ENCODE measurements at places on chromosomes 11 and 22.

- DNase-seq: no peak
These were observed 233.9 kb downstream of the FAT3 start for GRCh38 chr11:92458486-92458885.

GRCh38 chr22:48372390-48372789 lies 1455.3 kb downstream of the BRD1 start:
- DNase-seq: no peak

- DNase-seq: no peak
These were observed 467.6 kb downstream of the SOX6 start for GRCh38 chr11:15888556-15889345.

DNA sequence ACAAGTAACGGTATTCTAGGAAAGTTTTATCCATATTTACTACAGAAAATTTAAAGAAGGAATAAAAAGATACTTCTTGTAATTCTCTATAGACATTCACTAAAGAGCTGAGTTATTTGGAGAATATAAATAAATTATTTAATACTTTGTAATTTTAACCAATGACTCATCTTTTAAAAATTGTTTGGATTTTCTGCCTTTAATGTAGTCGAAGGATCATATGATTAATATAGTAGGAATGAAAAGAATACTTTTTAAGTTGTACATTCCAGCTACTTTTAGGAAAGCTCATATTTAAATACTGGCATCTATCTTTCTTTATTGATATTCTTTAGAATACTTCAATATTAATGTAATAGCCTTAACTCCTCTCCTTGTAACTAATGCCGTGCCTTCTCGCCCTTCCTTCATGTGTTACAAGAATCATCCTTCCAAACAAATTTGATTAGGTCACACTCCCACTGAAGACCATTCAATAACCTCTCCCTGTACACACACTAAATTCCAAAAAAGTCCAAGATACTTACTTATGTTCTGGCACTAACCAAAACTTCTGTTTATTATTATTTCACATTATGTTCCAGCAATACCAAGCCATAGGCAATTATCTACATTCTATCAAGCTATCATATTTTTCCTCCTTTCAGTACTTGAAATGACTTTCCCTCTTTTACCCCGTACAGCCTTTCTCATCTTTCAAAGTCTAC lies 501.9 kb downstream of the CNTN5 start:
- DNase-seq: no peak

DNA sequence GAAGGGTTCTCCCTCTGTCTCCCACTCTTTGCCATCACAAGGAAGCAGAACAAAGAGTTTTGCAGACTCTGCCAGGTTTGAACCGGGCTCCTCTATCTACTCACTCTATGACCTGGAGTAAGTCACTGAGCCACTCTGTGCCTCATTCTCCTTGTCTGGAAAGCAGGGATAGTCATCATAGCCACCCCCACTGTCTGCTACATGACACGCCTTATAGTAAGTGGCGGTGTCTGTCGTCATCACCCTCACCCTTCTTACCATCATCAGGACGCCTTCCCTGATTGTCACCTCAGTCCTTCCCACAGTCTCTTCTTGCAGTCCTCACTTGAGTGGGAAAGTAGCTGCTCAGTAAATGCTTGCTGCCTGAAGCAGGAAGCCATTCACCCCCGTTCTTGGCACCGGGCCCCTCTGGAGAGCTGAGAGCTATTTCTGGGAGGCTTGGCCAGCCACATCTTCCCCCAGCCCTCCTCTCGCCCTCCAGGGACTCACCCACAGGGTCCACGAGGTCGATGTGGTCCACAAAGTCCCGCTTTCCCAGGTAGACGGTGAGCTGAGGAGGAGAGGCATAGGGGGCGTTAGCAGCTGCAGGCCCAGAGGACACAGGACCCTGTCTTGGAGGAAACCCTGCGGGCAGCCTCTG lies 46.4 kb downstream of the TPBGL start:
- DNase-seq: no peak

DNA sequence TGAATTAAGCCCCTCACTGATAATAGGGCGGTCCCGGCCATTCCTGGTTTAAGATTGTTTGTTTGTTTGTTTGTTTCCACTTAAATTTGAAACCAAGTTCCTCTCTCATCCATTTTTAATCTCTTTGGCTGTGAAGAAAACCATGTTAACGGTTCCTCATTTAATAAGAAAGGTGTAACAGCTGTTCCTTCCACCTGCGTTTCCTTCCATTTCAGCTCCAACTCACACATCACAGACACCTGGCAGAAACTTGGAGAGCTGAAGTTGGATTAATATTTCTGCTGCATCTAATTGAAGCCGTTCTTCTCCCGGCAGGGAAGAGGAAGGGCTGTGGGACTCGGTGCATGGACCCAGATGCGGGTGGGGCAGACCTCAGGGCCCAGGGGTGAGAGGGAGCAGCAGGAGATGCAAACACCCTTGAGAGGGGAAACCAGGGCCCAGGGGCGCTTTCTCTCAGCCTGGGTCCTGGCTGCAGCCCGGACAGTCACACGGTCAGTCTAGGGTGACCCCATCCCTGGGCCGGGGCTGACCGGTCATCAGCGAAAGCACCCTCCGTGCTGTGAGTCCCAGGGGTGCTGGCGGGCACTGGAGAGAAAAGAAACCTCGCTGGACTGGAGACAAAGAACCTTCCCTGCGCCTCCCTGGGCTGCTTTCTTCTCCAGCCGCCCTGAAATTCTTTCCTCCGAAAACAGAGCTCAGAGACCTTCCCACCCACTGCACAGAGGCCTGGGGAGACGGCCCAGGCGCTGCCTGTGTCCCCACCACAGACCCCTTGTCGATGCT lies 242.0 kb downstream of the BRD1 start:
- DNase-seq: no peak

DNA sequence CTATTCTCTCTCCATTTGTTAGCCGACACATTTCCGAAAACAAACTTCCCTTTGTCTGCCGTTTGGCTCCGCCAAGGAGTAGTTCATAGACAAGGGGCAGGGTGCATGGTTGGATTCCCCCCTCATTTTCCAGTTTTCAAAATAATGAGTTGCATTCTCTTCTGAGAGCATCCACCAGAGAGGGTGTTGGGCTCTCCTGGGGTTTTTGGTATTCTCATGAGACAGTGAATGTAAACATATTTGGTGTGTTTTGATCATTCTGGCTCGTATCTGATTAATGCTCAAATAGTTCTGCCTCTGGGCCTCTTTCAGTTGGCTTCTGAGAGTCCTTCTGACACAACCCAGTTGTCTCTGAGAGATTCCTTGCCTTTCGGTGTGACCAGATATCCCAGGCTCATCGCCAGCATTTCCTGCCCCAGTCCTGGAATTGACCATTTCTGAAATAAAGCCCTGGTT lies 21.7 kb downstream of the GRAMD4 start:
- DNase-seq: no peak

DNA sequence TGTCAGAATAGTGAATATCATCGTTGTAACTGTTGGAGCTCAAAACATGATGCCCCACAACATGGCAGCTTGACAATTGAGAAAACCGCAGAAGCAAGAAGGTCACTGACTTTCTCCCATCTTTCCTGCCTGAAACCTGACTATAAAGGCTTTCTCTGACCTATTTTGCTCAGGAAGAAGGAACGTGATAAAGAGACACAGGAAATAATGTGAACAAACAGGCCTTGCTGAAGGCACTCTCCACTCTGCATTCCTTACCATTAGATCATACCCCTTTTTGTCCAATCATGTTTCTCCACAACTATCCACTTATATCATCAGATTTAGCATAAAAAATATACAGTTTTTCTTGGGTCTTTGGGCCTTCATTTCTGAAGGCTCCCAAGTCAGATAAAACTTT lies 916.8 kb downstream of the METTL15 start:
- DNase-seq: no peak

DNA sequence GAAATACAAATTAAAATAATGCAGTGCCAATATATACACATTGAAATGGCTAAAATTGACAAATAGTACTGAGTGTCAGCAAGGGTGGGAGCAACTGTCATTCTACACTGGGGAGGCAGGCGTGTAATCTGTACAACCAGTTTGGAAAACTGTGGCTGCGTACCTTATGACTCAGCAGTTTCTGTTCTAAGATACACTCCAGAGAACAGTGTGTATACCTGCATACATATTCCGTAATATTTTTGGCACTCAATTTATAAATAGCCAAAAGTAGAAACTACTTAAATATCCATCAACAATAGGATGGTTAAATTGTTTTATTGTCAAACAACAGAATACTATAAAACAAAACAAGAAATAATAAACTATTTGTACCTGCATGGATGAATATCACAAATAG lies 57.6 kb downstream of the RNF169 start:
- DNase-seq: no peak

All from effector memory CD8-positive, alpha-beta T cell (primary cell).